ENCODE measurements at places on chromosomes 1 and 21.

GRCh38 chr1:64229307-64229706 is 25.9 kb downstream of the UBE2U start:
- no peak for DNase-seq

- no peak for DNase-seq
Measured at GRCh38 chr1:82565546-82565945, 764.8 kb downstream of the ADGRL2 start.

- no peak for DNase-seq
Measured at GRCh38 chr21:32238063-32238462, 40.8 kb downstream of the MIS18A start.

- DNase-seq = no peak
Measured at GRCh38 chr1:23638786-23639241, 52.8 kb upstream of the RPL11 start.

GRCh38 chr1:73998348-73998959 is 199.5 kb downstream of the LRRIQ3 start:
- no peak for DNase-seq

DNA sequence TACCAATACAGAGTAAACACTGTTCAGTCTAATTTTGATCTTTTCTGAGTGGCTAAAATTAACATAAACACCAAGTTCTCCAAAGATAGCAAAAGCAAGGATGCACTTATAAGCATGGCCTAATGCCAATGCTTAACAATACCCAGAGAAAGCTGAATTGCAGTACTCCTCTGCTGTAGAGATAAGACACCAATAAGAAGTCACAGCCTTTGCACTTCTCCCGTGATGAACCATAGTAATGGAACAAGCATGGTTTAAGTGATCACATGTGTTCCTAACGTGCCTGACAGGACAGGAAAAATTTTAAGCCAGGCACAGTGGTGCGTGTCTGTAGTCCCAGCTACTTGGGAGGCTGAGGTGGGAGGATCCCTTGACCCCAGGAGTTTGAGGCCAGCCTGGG is 5.6 kb downstream of the PRDX1 start:
- DNase-seq = no peak

GRCh38 chr1:162892906-162893611 is 32.1 kb upstream of the CCDC190 start:
- no peak for DNase-seq

DNA sequence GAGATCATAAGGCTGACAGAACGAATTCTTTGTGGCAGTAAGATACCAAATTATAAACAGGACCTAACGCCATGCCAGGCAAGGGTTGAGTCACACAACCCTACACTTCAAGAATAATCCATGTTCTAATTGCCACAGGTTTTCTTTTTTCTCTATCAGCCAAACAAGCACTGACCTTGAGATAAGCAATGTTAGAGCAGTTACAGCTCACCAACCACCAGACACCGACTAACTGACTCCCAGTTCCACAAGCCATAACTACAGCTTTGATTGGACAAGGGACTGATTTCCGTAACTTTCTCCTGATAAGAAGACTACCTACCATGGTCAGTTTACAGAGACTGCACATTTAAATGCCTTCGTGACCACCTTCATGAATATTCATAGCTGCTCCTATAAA is 149.6 kb downstream of the PTPRU start:
- no peak for DNase-seq

DNA sequence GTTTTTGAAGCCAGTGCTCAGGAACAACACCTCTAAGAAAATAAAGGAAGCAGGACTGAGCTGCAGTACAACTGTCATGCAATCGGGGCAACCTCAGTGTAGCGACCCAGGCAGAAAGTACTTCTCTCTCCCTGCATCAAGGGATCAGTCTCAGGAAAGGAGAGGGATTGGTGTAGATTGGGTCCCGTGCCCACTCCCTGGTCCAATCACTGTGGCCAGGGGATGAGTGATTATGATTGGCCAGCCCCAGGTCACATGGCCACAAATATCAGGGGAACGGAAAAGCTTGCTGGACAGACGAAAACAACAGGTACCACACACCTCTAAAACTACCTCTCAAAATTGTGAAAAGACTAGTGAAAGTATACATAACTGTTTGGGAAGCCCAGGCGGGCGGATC is 136.2 kb upstream of the F3 start:
- no peak for DNase-seq
